ENCODE measurements at places on chromosomes 7 and 10. TPM values are rescaled to one million over a fixed set of nuclear protein-coding genes. Genes with fewer than 3 reads are reported as not detected.

Gene PLXNA4
- total RNA-seq, result not detected

Gene NAPEPLD
- 5.8 TPM for total RNA-seq

Gene PRR15
- total RNA-seq, result 1.3 TPM

Gene CBLL1
- 10.4 TPM for total RNA-seq

Gene IL15RA
- total RNA-seq, result 1.3 TPM

Gene IGFBP3
- total RNA-seq, result 133 TPM

Gene CFAP58
- 0.43 TPM for total RNA-seq

Gene ZNF736
- total RNA-seq, result 3.2 TPM

Gene SFMBT2
- total RNA-seq, result under 0.01 TPM

Gene TRPV5
- total RNA-seq, result not detected

Gene PMPCB
- 48.8 TPM for total RNA-seq

Gene CALCR
- total RNA-seq, result not detected

Measured in tracheal epithelial cell (primary cell).